Lower lobe of right lung (tissue), 2 donors: ENCODE measurements at places on chromosomes 4 and X. TPM values are rescaled to one million over a fixed set of nuclear protein-coding genes. Genes with fewer than 3 reads are reported as not detected.
A peak's percentile ranks its signal among the peaks of the same experiment; 100 is the strongest.

GRCh38 chrX:11064851-11065600 is 46.1 kb upstream of the HCCS start:
- no peak overlapping the region for H3K4me3 ChIP-seq
- no peak for DNase-seq
- no peaks in the 10 kb centered on the region for H3K36me3 ChIP-seq
- H3K27ac ChIP-seq: no peak overlapping the region
- H3K4me1 ChIP-seq: no peaks in the 10 kb centered on the region

RADX gene
- total RNA-seq: 3.7 TPM

DNA sequence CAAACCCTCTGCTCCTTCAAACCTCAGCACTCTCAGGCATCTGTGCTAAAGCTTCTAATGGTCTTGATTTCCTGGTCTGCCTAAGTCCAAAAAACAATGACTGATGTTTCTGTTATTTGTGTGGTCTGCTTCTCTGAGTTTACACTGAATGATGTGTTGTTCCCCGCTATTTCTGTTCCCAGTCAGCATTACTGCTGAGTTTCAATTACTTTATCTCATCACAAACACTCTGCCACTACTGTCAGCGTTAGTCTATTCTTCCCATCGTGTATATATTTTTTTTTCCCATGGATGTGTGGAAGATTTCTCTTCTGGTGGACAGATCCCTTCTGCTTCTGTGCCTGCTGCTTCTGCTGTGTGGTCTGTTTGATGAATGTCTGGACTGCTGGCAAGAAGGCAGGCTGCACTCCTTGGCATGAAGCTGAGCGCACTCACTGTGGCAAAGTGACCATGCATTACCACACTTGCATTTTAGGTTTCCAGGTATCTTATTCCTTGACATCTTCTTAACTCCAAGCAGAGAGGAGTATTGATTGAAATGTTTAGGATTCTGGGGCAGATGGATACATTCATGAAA is 106.9 kb upstream of the PAQR3 start:
- H3K27ac ChIP-seq: no peak overlapping the region
- no peaks in the 10 kb centered on the region for H3K4me1 ChIP-seq
- H3K27me3 ChIP-seq: no peaks in the 10 kb centered on the region
- no peak overlapping the region for H3K4me3 ChIP-seq
- no peaks in the 10 kb centered on the region for H3K36me3 ChIP-seq

- no peak overlapping the region for H3K4me3 ChIP-seq
- H3K27me3 ChIP-seq: no peaks in the 10 kb centered on the region
- H3K27ac ChIP-seq: no peak overlapping the region
- DNase-seq: no peak
- no peaks in the 10 kb centered on the region for H3K36me3 ChIP-seq
These were observed 40.3 kb downstream of the PDGFC start for GRCh38 chr4:156931267-156931666.

- no peak overlapping the region for H3K4me3 ChIP-seq
- no peaks in the 10 kb centered on the region for H3K27me3 ChIP-seq
- DNase-seq: no peak
- no peaks in the 10 kb centered on the region for H3K4me1 ChIP-seq
- H3K36me3 ChIP-seq: no peaks in the 10 kb centered on the region
These were observed 51.6 kb upstream of the HTR2C start for GRCh38 chrX:114532111-114532805.

GLUD2 gene
- 1.4 TPM for total RNA-seq

ALG13 gene
- 40.3 TPM for total RNA-seq

GRCh38 chr4:48300004-48300403 is 30.4 kb upstream of the TEC start:
- no peaks in the 10 kb centered on the region for H3K27me3 ChIP-seq
- H3K4me1 ChIP-seq: no peaks in the 10 kb centered on the region
- DNase-seq: no peak
- no peak overlapping the region for H3K4me3 ChIP-seq
- no peaks in the 10 kb centered on the region for H3K36me3 ChIP-seq

DNA sequence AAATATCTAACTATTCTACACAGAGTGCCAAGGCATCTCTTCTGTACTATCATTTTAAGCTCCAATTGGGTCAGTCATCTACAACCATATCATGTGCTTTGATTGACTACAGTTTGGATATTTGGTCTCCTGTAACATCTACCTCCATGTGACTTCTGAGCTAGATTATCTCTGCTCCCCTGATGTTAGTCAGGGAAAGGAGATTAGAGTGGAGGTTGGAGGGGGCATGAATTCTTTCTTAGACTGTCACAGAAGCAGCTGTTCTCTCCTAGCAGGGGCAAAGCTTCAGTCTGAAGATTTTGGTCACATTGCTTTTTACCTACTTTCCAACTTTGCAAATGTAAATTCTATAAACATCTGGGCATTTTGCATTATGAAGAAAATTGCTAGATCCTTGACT is 62.6 kb upstream of the C4orf54 start:
- peaks cover 15% of the 10 kb centered on the region for H3K4me1 ChIP-seq
- no peaks in the 10 kb centered on the region for H3K36me3 ChIP-seq
- H3K4me3 ChIP-seq: no peak overlapping the region
- no peaks in the 10 kb centered on the region for H3K27me3 ChIP-seq
- no peak overlapping the region for H3K27ac ChIP-seq

DNA sequence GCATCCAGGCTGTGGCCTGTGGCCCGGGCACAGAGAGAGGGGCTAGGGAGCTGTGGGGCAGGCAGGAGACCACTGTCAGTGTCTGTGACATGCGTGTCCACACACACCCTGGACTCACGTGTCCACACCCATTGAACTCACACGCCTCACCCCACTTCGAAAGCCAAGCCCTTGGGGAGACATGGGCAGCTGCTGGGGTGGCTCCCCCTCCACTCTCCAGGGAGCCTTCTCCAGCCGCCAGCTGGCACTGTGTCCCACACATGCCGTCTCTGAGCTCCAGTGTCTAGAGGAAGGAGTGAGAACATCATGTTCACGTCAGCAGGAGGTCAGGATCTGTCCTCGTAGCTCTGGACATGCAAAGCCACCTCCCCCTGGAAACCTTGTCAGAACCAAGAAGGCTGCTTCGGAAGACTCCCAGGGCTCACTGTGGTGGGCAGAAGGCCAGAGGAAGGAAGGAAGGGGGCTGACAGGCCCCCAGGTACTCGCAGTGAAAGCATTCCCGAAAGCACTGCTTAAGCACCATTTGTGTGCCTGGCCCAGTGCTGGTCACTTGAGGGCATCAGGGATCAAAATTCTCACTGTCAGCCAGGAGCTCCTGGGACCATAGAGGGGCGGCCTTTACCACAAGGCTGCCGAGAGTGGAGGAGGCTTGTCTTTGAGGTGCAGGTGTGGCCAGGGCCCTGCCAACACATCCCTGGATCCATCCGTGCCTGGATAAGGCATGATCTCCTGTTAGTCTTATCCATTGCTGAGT is 61.4 kb downstream of the HTRA3 start:
- no peak overlapping the region for H3K4me3 ChIP-seq
- peak; percentile 55 for DNase-seq
- no peaks in the 10 kb centered on the region for H3K27me3 ChIP-seq
- H3K4me1 ChIP-seq: no peaks in the 10 kb centered on the region
- no peak overlapping the region for H3K27ac ChIP-seq

DNA sequence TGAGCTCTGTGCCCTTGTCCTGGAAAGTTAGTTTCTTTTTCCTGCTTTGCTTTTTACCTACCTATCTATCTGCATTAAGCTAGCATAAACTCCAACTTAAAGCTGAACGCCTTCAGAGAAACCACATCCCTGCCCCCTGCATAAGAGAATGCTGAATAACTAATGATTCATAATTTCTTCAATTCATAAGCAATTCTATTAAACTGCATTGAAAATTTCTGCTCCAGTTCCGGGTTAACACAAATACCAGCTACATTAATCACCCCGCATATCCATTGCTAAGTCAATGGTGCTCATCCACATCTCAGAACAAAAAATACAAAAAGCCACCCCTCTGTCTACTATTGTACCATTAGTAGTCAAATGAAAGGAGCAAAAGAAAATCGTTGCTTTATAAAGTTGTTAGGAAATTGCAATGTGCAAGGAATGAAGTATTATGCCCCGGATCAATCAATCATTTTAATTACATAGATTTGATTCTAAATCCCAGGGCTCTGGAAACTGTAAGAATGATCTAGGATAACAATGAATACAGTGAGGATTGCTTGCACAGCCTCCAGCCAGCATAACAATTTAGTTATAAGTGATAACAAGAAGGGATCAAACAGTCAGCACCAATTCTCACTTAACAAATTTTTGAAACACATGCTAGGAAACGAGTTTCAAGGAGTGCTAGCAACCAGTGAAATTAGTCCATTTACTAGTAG is 106.8 kb downstream of the ELOVL6 start:
- H3K36me3 ChIP-seq: no peaks in the 10 kb centered on the region
- no peak overlapping the region for H3K4me3 ChIP-seq
- DNase-seq: no peak
- H3K27ac ChIP-seq: no peak overlapping the region

- H3K4me1 ChIP-seq: no peaks in the 10 kb centered on the region
- H3K36me3 ChIP-seq: no peaks in the 10 kb centered on the region
- no peak overlapping the region for H3K4me3 ChIP-seq
- DNase-seq: no peak
- H3K27ac ChIP-seq: no peak overlapping the region
These were observed 624.4 kb upstream of the MAGEB2 start for GRCh38 chrX:29590921-29591320.

DNA sequence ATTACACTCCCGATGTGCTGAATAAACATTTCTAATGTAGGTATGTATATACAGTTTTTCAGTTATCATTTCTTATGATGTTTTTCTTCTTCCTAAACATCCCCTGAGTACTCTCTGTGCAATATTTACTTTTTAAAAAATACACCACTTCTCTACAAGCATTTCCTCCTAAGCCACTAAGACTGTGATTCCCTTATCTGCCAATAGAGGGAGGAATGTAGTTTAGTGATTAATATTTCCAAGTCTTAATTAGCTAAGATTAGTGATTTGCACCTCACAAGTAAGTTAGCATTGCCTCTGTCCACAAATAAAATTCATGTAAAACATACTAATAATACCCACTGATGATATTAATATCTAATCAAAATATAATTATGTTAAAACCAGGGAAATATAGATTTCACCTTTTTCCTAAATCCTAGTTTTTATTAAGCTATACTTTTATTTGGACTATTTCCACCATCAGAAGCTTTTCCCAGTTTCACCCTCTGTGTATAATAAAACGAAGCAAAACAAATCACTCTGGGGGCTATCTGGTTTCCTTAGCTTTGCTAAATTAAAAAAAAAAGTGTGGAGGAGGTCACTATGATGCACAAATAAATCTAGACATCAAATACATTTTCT is 909.1 kb downstream of the FAT4 start:
- no peak overlapping the region for H3K27ac ChIP-seq
- no peak overlapping the region for H3K4me3 ChIP-seq
- no peaks in the 10 kb centered on the region for H3K4me1 ChIP-seq
- H3K36me3 ChIP-seq: no peaks in the 10 kb centered on the region
